ENCODE measurements at places on chromosomes 12 and 14.

- no peak for DNase-seq
Observed at GRCh38 chr12:80864046-80864735, 73.5 kb downstream of the LIN7A start.

GRCh38 chr14:91731986-91732385 lies at the start of gene CATSPERB:
CATSPERB (minus strand) TSS chr14:91732086; CDS start chr14:91729479, 2,607 bp downstream.
- no peak for DNase-seq

GRCh38 chr14:24057271-24057670 lies 5.5 kb downstream of the CARMIL3 start:
- no peak for DNase-seq

- no peak for DNase-seq
Observed at GRCh38 chr12:101305226-101305779, 25.4 kb downstream of the UTP20 start.

GRCh38 chr14:105349992-105350391 lies 35.4 kb downstream of the PACS2 start:
- no peak for DNase-seq

- DNase-seq, result no peak
Observed at GRCh38 chr12:124610021-124610612, 42.7 kb upstream of the NCOR2 start.

GRCh38 chr12:53744130-53744441 lies 7.7 kb downstream of the CISTR start:
- DNase-seq, result no peak
